Foreskin melanocyte (primary cell): ENCODE measurements at places on chromosomes 5 and 9.

DNA sequence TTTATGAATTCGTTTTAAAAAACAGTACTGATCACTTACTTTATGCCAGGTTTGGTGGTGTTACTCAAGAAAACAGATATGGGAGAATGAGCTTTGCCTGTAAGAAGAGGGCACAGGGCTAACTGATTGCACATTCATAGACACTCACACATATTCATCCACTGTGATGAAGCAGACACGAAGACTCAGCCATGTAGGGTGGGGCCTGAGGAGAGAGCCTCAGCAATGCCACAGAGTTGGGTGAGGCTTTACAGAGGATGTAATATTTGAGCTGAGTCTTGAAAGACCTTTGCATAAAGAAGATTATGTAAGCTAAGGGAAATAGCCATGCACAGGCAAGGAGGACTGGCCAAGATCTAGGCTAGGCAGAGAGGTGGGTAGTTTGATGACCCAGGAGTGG lies 472.8 kb downstream of the PSAT1 start:
- no peak for DNase-seq

DNA sequence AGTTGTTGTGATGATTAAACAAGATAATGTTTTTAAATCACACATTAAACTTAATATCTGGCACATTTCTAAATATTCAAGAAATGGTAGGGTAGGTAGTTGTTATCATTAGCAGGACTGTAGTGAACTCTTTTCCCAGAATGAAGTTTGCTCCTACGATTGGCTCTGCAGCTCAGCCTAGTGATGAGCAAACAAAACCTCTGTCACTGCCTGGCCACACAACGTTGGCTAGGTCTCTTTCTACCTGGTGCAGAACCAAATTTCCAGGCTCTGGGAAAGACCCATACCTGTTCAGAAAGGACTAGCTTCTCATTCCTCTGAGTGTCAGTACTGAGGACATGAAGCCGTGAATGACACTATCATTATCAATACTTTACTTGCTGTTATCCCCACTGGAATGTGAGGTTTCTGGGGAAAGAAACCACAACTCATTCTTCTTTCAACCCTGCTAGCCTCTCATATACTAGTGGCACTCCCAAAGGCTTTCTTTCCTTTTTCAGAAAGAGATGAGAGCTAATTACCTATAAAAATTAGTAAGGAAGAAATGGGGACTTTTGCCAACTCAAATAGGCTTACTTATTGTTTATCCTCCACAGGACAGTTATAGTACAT lies 219.3 kb upstream of the TRIM32 start:
- DNase-seq = no peak

GRCh38 chr5:95162231-95162992 lies 122.5 kb downstream of the MCTP1 start:
- DNase-seq = no peak

- no peak for DNase-seq
Measured at GRCh38 chr5:144405991-144406390, 235.3 kb downstream of the KCTD16 start.

DNA sequence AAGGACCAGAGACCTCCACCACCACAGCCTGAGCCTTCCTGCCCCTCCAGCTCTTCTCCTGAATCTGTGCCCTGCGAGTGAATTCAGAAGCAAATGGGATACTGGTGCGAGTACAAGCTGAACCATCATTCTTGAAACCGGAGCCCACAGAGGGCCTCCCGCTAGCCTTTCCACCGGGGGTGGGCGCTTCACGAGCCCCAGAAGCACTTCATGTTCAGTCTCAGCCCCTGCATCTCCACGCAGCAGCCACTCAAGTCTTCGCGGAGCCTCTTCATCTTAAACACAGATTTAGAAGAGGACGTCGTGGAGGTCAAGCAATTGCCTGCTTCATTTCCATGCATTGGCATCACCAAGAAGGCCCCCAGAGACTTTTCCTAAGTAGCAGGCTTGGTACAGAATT lies 26.0 kb upstream of the OLFM1 start:
- DNase-seq = no peak

- DNase-seq = peak; percentile 96
Measured at GRCh38 chr5:50595199-50595598, 71.2 kb upstream of the PARP8 start.

DNA sequence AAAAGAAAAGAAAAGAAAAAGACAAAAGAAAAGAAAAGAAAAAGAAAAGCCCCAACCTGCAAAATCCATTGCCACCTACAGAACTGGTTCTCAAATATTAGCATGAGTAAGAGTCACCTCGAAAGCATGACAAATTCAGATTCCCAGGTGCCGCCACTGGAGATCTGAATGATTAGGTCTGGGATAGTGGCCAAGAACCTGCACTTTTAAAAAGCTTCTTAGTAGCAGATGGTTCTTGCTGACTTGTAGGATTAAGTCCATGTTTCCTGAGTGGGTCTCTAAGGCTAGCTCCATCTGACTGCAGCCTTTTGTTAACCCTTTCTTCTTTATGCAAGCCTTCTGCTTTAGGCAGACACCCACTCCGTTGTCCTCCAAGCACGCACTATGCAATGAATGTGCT lies 178.5 kb upstream of the CDH18 start:
- DNase-seq = no peak

DNA sequence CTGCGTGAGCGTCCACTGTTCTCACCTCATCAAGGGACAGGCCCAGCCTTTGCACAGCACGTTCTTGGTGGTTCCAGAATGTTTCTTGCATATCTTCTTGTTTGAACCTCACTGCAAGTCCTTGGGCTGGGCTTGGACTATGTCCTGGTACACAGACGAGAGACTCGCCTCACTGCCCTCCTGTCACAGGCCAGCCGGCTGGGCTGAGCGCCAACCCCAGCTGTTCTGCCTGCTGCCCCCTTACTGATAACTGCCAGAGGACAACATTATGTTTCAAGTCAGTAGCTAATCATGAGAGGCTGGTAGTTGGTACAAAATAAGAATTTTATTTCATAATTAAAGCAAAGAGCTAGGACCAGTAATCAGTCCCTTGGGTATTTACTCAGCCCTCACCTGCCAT lies 52.8 kb upstream of the LRRTM2 start:
- no peak for DNase-seq
